ENCODE measurements at places on chromosomes 3 and 15. TPM values are rescaled to one million over a fixed set of nuclear protein-coding genes. Genes with fewer than 3 reads are reported as not detected.

GRCh38 chr3:8854656-8855055 lies 85.2 kb upstream of the OXTR start:
- DNase-seq, result no peak

GRCh38 chr3:139745831-139746230 lies 68.1 kb upstream of the NMNAT3 start:
- DNase-seq, result peak; percentile 88

- DNase-seq, result no peak
Measured at GRCh38 chr3:39232859-39233258, 40.5 kb upstream of the XIRP1 start.

- DNase-seq, result no peak
Measured at GRCh38 chr3:120903221-120903620, 4.8 kb upstream of the STXBP5L start.

DNA sequence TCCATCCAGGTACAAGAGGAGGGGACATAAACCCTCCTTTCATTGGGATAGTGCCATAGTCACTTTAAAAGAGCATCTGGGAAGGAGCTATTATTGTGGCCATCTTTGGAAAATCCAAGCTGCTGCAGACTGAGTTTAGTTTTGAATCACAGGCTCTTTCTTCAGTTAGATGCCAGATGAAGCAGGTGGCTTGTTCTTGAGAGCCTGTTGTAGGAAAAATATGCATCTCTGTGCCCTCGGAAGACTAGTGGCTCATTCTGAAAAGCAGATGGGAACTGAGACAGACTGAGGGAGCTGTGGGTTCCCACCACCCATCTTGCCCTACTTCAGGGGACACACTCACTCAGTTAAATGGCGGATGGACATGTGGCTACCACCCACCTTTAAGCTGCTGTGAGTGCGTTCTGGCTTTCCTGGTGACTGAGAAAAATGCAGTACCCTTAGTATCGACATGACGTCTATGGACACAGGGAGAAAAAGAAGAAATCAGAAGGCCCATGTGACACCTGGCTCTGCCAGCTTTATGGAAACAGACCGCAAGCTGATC lies 50.2 kb downstream of the RARB start:
- DNase-seq, result no peak

DNA sequence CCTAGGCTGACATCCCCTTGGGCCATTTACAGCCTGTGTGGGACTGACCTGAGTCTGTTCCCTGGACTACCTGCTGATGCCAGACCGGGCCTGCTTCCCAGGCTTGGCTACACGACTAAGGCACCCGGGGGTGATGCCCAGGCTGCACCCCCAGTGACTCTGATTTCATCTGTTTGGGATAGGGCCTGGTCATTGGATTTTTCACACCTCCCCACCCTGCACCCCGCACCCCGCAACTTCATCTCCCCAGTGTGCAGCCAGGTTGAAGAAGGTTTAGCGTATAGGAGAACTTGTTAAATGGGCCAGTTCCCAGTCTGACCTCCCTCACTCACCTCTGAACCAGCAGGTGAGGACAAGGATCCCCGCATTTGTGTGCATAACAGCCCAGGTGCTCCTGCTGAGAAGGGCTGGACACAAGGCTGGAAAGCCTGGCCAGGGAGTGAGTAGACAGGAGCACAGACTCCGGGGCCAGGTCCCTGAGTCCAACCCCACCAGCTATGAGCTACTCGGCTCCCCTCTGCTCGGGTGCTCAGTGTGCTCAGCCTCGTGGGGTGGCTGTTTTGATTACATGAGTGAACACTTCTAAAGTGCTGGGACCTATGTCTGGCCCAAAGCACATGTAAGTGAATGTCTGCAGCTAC lies 18.5 kb downstream of the SLC6A20 start:
- DNase-seq, result no peak

DNA sequence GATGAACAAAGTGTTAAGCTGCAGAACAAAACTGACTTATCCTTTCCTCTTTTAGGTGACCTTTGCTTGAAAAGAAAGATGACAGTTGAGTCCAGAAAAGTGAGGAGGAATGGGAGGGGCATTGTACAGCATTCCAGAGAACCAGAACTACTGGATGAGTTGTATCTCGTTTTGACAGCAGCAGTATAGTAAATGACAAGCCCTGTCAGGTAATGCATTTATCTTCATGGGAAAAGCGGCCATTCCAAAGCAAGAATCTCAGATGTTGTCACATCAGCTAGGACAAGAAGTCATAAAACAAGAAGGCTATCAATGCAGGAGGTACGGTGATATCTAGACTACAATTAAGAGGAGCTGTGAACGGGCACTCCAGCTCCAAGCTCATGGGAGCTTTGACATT lies 421.5 kb downstream of the MAGI1 start:
- DNase-seq, result no peak

DNA sequence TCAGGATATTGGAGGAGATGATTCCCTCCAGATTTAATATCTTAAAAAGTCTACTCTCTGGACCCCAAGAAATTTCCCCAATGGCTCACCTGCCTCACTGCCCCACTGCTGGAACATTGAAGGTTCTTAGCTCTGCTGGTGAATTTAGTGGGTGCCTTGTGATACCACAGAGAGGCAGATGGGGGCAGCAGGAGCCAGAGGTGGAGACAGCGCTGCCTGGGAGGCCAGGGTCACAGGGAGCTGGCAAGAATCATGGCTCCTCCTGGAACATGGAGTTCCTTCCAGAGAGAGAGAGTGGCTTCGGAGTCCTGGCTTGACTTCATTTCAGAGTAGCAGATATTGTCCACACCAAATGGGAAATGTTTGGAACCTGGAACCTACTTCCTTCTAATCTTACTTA lies 263.5 kb upstream of the CFAP20DC start:
- DNase-seq, result peak; percentile 67

DNA sequence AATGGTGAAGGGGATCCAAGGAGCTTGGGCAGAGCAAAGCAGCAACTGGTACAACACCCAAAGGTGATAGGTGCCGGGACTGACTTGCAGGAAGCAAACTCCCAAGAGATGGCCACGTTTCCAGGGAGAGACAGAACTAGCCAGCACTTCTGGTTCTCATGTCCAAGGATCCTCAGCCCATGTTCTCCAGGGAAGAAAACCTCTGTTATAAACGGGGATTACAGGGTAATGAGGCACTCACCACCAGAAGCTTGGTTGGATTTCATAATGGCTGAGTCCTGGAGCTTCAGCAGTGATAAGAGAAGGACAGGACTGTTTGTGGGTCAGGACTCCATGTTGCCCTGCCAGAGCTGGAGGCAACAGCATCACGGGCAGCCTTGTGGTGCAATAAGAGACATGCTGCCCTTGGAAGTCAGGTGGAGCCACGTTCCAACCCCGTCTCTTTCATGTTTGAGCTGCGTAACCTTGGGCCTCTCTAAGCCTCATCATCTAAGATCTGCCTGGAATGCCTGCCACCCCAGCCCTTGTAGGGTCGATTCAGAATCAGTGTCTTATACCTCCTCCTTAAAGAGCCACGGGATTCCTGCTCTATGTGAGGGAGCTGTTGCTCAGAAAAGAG lies 181.0 kb downstream of the ABHD5 start:
- no peak for DNase-seq

GRCh38 chr15:96893159-96893906 lies 562.8 kb downstream of the NR2F2 start:
- peak; percentile 65 for DNase-seq

- DNase-seq, result peak; percentile 57
Measured at GRCh38 chr15:99986297-99987118, 253.3 kb upstream of the LYSMD4 start.

DNA sequence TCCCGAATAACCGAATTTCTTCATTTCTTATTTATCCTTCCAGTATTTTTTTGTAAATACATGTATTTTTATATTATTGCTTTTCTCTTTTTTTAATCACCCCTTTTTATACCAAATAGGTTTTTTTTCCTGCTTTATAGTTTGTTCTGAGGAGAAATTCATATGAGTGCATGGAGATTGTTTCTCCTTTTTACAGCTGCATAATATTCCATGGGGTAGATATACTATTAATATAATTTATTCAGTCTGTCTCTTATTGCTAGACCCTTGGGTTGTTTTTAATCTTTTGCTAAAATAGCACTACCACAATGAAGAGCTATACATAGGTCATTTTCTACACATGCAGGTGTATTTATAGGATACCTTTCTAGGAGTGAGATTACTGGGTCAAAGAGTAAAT lies 3.5 kb upstream of the TMEM87A start:
- DNase-seq, result no peak

DNA sequence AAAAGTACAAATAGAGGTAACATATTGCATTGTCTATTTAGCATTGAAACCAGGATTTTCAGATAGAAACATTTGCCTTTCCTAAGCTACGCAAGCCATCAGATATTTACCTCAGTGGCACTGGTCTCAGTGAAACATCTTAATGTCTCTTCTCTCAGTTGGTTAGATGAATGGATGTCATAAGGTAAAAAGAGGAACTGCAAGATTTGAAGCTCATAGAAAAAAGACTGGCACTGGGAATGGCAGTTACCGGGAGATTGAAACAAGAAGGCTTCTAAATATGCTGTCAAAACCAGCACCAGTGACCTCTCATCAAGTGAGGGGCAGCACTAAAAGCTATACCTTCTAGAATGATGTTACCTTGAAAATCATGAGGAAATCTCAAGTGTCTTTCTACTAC lies 486.4 kb downstream of the FHIT start:
- no peak for DNase-seq

GRCh38 chr3:121552797-121553196 lies 7.0 kb upstream of the POLQ start:
- no peak for DNase-seq

DNA sequence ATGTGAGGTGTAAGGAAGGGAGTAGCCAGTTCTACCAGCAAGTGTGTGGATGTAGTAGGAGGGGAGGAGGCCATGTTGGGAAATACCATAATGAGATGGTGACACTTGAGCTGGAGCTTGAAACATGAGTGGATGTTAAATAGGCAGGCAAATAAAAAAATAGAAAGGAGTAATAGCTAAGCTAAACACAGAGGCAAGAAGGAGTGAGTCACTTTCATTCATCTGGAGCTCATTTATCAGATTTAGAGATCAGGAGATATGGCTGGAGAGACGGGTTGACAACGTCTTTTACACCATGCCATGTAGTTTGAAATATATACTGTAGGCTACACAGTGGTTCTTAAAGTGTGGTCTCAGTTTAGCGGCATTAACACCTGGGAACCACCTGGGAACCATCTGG lies 390.5 kb downstream of the DIPK2A start:
- peak; percentile 1 for DNase-seq

DNA sequence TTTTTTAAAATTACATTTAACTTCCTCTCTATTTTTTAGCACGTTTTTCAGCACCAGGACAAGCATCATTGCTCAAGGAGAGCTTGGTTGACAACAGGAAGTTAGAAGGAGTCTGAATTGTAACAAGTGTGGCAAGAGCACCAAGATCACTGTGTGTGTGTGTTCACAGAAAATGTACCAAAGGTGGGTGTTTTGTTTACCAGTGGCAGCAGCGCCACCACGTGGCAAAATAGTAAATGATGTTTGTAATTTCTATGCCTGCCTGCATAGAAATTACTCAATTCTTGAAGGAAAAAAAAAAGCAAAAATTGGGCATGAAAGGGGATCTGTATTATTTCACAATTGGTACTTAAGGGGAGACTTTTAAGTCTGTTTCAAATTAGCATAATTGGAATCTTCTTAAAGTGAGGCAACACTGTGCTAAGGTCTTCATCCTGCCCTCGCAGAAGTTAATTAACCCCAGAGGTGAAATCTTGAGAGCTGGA lies 7.4 kb upstream of the U2SURP start:
- peak; percentile 63 for DNase-seq

DNA sequence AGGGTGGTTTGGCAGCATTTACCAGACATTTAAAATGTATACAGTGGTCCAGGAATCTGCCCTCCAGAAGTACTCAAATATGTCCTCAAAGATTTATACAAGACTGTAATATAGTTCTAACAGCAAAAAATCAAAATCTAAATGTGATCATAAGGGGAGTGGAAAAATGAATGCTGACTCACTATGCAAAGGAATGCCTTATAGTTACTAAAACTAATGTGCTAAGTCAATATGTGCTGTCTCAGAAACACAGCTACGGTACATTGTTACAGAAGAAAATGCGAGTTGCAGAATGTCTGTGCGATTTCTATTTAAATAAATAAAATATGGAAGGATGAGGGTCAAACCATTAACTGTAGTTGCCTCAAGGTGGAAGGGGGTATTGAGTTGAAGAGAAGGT lies 230.1 kb upstream of the UBE2E1 start:
- DNase-seq, result no peak

DNA sequence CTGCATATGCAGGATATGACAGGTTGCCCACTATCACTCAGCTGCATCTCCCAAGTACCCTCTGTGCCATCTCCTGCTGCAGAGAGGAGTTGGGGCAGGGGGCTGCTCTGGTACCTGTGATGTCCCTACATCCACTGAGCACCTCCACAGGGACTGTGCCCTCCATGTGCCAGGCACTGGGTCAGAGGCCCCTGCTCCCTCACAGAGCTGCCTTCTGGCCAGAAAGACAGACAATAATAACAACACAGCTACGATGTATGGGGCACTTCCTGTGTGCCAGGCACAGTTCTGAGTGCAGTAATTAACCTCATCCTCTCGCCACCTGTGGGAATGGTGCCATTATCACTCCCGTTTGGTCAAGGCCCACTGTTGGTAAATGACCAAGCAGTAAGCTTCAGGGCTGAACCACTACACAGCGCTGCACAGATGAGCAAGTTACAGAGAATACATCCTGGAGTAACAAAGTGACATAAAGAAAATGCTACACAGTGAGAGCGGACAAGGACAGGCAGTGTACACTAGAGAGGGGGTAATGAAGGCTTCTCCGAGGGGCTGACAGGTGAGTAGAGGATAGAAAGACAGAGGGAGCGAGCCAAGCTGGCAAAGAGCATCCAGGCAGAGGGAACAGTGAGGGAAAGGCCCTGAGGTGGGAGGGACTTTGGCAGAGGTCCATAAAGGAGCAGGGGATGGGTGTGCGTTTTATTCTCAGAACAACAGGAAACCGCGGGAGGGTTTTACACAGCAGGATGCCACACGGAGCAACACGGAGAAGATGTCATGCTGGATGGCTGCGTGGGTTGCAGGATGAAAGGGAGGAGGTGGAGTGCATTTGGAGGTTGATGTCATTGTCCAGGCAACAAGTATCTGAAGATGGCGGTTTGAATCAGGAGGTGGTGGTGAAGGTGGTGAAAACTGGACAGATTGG lies 13.6 kb downstream of the WNT7A start:
- peak; percentile 29 for DNase-seq

- DNase-seq, result peak; percentile 75
Measured at GRCh38 chr3:64595253-64595694, 92.5 kb downstream of the ADAMTS9 start.

DNA sequence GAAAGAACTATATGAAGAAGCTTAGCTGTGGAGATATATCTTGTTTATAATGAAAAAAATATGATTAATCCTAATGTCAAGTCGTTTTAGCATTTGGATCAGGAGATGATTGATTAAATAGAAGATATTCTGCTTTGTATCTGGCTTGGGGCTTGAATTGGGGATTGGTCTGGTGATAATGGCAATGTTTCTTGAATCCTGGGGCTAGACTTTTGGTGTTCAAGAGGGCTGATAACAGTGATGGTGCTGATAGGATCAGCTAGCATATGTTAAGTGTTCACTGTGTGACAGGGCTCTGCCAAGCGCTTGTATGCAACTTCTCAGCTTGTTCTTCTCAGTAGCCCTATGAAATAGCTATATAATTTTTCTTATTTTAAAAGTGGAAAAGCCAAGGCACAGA lies 20.2 kb downstream of the CNOT10 start:
- DNase-seq, result no peak

- DNase-seq, result no peak
Measured at GRCh38 chr15:59224474-59224873, 17.8 kb downstream of the LDHAL6B start.

GP5 gene
- total RNA-seq, result not detected

TBC1D23 gene
- total RNA-seq, result 68.0 TPM

EPHA6 gene
- total RNA-seq, result not detected

MYD88 gene
- 4.4 TPM for total RNA-seq

CLEC3B gene
- 2.4 TPM for total RNA-seq

ZSCAN29 gene
- total RNA-seq, result 12.7 TPM

PFN2 gene
- 281 TPM for total RNA-seq

DUOXA2 gene
- not detected for total RNA-seq

ZNF445 gene
- 3.7 TPM for total RNA-seq
